ENCODE measurements at places on chromosomes 11 and 22.

DNA sequence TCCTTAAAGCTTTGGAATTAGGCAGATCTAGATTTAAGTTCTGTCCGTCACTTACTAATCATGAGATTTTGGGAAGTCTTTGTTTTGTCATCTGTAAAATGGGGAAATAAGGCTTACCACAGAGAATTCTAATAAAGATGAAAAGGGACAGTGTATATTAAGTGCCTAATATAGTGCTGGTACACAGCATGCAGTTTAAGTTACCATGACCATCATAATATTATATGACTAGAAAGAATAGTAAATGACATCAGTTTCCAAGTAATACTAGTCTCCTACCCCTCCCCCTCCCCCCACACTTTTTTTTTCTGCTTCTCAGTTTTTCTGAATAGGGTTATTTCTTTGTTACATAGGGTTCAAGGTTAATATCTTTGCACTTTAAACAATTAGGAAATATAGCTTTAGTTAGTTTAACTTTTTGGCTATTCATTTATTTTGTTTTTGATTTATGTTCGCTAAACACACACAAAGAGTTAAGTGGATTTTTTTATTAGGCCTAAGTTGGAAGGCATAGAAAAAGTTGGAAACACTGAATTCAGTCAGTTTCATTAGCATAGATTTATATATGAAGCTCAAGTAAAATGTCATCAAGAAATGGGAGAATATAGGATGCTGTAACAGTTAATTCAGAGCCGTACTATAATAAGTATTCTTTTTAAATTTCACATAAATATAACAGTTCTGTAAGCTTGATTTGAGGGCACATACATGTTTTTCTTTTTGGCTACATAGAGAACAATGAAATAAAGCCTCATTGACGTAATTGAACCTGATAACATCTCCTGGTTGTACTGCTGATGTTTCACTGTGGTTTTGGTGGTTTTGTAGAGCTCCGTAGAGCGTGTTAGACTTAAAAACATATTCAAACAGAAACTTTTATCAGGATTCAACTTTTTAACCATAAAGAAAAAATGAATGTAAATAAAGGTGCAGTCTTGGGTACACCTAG, 121.2 kb downstream of the PDE3B start:
- DNase-seq = no peak

GRCh38 chr11:76119032-76119431, 87.3 kb downstream of the WNT11 start:
- no peak for DNase-seq

- no peak for DNase-seq
These were observed 179.2 kb downstream of the DBX1 start for GRCh38 chr11:19980957-19981669.

- no peak for DNase-seq
These were observed 6.2 kb upstream of the KCNE3 start for GRCh38 chr11:74473382-74474173.

- no peak for DNase-seq
These were observed 2.3 kb downstream of the CYB5R3 start for GRCh38 chr22:42646569-42647525.

DNA sequence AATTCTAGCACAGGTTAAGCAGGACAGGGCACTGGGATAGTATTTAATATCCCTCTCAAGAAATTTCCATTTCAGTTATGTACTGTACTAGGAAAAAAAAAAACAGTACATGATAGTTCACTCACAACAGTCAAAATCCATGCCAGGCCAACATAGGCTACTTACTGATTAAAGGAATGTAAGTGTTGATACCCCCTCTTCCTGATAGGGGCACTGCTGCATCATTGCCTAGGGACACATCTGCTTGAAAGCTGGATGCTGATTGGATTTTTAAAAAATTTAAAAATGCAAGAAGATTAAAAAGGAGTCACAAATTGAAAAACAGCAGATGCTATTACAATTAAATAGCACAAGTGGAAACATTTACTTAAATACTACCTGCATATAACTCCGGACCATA, 43.4 kb downstream of the APOL5 start:
- DNase-seq = peak; percentile 9

- no peak for DNase-seq
These were observed 58.2 kb downstream of the SERGEF start for GRCh38 chr11:17954395-17955252.

- DNase-seq = peak; percentile 74
These were observed at the start of gene SOX6 for GRCh38 chr11:16356057-16356760. Gene SOX6 (minus strand): TSS chr11:16356546. CDS start chr11:16341248, 15,298 bp downstream.

DNA sequence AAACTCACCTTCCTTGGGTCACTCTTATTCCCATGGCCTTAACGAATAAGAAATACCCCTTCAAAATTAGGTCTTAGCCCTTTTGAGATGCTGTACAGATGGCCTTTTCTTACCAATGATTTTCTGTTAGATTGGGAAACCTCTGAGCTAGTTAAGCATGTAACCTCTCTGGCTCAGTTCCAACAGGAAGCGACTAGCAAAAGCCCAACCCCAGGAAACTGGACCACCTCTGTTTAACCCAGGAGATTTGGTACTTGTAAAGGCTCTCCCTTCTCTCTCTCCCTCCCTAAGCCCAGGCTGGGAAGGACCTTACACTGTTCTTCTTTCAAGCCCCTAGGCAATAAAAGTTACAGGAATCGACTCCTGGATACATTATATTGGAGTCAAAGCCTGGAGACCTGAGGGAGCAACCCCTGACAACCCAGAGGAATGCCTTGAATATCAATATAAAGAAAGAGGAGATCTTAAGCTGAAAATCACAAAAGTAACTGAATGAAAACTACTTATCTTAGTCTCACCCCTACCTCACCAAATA, 11.7 kb downstream of the APIP start:
- no peak for DNase-seq

GRCh38 chr11:16902182-16902581, 112.0 kb downstream of the PLEKHA7 start:
- DNase-seq = no peak

- no peak for DNase-seq
These were observed 3.4 kb downstream of the DEPDC5 start for GRCh38 chr22:31757265-31757664.

GRCh38 chr22:36611241-36611976, 82.4 kb upstream of the EIF3D start:
- DNase-seq = peak; percentile 13

DNA sequence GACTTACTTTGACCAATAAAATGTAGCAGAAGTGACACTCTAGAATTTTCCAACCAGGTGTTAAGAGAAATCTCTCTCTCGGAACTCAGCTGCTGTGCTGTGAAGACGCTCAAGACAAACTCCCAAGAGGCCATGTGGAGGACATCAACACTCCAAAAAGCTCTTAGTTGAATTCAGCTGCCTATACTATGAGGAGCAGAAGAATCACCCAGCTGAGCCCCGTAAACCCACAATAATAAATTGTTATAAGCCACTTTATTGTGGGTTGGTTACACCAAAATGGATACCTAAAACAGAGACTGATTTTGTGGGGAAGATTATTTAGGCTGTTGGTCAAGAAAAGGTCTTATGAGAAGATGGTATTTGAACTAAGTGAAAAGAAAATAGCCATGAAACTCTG, 44.1 kb upstream of the FSHB start:
- DNase-seq = no peak

GRCh38 chr22:46469711-46470110, 67.7 kb downstream of the CELSR1 start:
- DNase-seq = no peak

- no peak for DNase-seq
These were observed 272.8 kb downstream of the FAM76B start for GRCh38 chr11:95516786-95517185.

DNA sequence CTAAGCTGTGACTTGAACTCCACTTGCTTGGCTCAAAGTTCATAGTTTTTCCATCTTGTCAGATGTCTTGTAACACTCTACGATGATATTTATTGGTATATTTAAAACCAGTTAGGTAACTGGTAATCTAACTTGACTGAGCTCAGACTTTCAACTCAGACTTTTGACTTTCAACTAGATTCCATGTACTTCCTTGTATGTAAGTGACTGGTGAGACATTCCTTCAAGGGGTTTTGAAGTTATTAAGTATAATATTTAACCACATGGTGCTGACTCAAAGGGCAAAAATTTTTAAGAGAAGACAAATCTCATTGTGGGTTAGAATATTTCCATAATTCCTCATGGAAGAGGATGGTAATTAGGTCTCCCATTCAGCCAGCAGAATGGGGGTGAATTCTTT, 631.3 kb upstream of the ANO5 start:
- DNase-seq = no peak

- no peak for DNase-seq
These were observed at the start of gene BID for GRCh38 chr22:17774206-17774925. Gene BID (minus strand): TSS chr22:17774469. CDS start chr22:17750116, 24,353 bp downstream.

- DNase-seq = no peak
These were observed 392.2 kb downstream of the TBC1D22A start for GRCh38 chr22:47154621-47155081.

DNA sequence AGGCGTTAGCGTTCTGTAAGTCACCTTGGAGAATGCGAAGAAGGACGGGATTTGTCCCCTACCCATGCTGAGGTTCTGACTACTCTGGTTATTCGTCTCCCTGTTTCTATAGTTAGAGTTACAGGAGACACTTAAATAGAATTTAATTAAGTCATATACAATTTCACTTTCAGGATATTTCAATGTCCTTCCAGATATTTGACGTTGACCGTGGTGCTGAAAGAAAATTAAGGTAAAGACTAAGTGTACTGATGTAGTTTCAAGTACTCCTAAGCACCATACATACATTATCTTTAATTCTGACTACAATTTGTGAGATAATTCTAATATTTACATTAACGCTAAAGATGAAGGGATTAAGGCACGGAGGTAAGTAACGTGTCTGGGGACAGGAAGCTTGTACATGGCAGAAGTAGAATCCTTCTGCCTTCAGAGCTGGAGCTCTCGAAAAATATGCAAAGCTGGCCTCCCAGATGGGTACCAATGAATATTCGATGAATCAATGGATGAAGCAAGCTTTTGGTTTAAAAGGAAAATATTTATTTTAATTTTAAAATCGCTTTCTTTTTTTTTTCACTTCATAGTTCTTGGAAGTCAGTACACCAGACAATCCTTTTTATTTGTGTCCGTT, 539 bp upstream of the SLC36A4 start:
- peak; percentile 77 for DNase-seq

- DNase-seq = no peak
These were observed 637.5 kb upstream of the FAT3 start for GRCh38 chr11:91587131-91587530.

DNA sequence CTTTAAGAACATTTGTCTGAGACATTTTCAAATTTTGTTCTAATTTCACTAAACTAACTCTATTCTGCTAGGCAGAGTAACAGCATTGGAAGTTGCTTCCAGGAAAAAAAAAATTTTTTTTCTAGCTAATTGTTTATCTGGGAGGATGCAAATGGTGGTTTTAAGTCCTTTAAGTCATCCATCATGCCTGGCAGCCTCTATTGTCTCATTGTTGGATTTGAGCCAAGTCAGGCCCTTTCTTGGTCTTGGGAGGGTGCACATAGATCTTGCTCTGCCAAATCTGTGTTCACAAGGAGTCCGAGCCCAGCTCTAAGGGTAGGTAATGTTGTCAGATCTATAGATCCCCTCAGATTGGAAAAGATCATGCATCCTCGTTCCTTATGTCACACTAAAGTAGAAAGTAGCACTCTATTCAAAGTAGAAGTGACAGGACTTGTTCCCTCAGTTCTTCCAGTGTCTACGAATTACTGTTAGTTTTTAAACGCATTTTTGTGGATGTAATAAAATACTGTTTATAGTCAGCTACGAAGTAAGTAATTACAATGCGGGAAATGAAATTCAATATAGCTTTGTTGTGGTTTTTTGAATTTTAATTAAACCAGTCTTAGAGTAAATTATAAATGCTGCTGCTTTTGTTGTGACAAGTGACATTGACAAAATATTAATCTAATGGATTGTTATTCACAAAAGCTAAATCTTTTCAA, 166.0 kb upstream of the RASSF10 start:
- DNase-seq = peak; percentile 91

DNA sequence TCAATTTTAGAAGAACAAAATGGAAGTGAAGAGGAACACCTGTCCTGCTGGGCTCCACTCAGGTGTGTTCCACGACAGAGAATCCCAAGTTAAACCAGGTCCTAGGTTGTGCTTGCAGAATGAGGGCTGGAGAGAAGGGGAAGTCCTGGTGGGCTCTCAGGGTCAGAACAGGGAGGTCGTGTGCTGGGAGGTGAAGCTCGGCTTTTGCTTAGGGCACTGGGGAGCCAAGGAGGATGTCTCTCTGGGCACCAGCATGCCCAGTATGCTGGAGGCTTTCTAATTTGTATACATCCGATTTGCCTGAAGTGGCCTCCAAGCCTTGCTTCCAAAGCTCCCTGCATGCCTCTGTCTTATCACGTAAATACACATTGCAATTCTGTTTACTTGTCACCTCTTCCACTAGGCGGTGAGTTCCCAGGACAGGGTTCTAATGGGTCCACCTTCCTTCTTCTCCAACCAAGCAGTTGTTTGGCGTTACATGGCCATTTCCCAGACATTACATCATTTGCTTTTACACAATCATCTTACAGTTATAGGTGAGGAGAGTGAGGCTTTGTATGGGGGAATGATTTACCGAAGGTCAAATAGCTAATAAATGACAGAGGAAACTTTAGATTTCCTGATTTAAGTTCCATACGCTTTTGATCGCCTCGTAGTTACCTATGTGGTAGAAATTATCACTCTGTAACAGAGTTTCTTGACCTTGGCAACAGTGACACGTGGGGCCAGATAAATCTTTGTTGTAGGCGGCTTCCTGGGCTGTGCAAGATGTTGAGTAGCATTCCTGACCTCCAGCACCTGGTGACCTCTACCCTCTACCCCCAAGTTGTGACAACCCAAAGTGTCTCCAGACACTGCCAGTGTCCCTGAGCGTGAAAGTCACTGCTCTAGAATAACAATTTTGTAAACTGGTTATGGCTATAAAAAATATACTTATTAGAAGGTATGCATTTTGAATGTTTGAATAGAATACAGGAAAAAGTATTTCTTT, 901.5 kb downstream of the TBC1D22A start:
- DNase-seq = no peak

DNA sequence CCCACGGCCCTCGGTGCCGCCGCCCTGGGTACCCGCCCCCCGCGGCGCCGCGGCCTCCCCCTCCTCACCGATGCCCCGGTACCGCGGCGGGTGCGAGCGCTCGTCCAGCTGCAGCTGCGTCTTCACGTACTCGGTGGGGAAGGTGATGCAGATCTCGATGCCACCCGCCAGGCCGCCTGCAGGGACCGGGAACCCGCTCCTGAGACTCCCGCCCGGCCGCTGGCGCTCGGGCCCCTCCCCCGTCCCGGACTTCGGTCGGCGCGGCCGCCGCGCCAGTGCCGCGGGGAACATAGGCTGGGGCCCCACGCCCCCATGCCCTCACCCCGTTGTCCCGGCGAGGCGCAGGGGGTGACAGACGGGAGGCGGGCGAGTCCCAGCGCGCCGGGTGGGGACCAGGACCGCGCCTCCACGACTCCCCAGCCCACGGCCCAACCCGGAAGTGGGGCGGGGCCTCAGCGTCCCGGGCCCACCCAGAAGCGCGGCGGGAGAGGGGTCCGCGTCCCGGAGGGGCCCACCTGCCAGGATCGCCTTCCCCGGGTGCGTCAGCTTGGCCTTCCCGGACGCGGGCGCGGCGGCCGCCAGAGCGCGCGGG, 375 bp downstream of the SLC25A1 start:
- DNase-seq = no peak

DNA sequence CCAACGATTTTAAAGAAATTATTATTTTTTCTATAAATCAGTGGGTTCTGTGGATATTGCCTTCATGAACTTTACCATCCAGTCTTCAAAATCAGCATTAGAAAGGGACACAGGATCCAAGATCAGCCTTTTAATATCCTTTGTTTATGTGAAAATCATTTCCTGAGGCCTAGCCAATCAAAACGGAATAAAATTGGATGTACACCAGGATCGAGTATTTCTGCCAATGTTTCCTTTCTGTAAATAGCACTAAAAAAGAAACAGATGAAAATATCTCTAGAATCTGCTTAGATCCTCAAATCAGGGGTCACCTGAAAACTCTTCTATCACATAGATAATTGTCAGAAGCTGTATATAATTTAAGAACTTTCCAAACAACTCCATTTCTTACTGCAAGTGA, 1598.5 kb downstream of the LRRC4C start:
- no peak for DNase-seq
